WERI-Rb-1 (cell line): ENCODE measurements at places on chromosomes 3 and 15.

DNA sequence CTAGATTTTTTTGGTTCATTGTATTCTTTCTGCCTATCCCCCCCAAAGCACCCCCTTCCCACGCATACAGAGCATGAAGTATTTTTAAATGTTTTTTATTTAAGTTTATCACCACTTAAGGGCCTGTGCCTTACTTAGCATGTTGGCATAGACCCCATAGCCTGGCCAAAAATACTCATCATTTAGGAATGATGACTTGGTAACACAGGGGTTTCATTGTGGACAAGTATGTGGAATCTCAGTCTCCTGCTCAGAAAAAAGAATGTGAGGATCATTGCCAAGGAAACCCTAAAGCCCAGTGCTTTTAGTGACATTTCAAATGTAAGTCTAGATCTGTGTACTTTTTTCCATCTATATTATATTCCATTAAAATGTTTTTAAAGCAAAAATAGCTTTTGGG lies 146.3 kb downstream of the ALCAM start:
- DNase-seq, result no peak

DNA sequence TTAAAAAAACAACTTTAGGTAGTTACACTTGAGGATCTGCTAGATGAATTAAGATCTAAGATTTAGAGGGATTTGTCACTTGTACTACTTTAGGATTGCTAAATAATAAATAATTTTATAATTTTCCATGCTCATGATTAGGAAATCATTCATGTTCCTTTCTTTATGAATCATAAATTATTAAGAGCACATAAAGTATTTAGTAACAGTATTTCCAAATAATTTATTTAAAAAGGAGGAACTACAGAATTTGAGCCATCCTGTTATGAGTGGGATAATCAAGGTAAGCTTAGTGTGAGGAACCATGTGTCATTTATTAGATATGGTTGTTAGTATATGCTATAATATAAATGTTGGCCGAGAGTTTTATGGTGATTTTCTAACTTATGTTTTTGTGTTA lies 37.5 kb upstream of the C3orf38 start:
- no peak for DNase-seq

- DNase-seq, result no peak
Measured at GRCh38 chr3:48702320-48702920, 14.6 kb downstream of the IP6K2 start.

DNA sequence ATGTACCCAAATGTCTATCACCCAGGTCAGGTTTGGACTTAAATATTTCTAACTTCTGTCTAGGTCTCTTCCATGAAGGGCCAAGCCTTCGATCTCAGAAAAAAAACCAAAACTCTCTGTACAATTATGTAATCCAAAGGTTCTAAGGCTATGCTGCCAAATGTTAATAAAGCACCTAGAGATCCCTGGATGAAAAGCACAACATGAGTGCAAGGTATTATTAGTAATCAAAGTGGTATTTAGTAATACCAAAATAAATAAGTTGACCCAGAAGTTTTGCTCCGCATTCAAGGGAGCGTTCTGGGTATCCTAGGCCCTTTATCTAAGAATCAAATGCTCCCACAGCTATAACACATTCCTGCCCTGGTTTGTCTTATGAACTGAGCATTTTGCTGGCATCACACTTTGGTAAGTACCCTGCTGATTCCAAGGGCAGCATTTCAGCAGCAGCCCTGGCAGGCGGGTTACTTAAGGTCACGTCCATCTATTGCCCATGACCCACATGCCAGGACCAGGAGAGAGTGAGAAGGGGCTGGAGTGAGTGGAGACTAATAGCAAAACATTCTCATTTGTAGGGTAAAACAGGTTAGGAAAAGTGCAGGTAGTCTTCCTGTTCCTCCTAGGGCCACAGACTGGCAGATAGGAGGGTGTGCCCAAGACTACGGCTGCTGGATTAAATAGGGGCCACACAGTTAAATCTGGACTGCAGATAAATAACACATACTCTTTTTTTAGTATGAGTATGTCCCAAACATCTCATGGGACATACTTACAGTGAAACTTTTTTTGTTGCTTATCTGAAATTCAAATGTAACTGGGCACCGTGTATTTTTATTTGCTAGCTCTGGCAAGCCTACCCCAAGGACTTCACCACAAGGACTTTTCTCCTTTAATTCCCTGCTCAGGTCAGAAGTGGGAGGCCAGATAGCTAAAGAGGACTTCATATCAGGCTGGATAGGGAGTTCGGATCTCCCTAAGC lies 76.0 kb upstream of the SNRK start:
- DNase-seq, result no peak

- DNase-seq, result no peak
Measured at GRCh38 chr3:125641891-125642290, 46.6 kb upstream of the OSBPL11 start.

DNA sequence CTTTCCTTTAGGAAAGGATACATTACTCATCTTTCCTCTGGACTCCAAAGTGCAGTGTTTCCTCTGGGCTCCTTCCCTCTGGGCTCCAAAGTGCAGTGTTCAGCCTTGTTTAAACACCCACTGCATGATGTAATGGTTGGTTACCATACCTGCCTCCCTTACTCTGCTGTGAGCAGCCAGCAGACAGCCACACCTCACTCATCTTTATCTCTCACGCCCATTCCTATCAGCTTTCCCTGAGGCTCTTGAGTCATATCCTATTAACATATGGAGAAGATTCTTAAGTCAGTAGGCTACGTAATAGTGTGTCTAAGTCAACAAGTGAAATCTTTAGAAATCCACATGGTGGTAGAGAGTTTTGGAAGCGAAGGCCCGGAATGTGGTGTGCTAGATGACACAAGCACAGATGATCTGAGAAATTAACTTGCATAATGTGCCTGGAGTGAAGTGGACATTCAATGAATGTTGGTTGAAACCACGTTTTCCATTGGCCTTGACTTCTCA lies 97.2 kb upstream of the CTNNB1 start:
- DNase-seq, result no peak

DNA sequence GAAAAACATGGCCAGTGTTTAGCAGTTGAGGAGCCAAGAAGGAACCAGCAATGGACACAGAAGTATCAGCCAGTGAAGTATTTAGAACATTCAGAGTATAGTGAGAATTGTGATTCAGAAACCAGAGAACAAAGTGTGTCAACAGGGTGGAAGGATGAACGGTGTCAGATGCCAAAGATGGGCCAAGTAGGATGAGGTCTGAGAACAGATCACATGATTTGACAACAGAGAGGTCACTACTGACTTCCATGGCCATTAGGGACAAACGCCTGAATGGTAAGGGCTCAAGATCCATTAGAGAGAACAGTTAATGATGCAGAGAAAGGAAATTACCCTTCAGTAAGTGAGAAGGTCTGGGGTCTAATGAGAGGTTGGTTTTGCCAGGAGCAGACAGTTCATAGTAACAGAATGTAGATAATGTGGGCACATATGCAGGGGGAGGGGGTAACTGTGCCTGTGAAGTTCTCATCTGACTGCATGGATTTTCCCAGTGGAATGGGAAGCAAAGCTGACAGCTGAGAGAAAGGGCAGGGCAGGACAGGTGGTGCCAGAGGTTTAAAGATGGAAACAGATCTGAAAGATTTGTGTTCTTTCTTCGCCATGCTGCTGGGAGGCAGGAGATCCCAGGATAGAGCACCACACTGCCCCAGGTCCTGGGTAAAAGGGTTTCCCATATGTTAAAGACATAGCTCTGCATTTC lies 4.8 kb upstream of the ACAD9 start:
- DNase-seq, result peak; percentile 37

GRCh38 chr15:89441295-89441812 lies 55.0 kb downstream of the RHCG start:
- DNase-seq, result peak; percentile 42

DNA sequence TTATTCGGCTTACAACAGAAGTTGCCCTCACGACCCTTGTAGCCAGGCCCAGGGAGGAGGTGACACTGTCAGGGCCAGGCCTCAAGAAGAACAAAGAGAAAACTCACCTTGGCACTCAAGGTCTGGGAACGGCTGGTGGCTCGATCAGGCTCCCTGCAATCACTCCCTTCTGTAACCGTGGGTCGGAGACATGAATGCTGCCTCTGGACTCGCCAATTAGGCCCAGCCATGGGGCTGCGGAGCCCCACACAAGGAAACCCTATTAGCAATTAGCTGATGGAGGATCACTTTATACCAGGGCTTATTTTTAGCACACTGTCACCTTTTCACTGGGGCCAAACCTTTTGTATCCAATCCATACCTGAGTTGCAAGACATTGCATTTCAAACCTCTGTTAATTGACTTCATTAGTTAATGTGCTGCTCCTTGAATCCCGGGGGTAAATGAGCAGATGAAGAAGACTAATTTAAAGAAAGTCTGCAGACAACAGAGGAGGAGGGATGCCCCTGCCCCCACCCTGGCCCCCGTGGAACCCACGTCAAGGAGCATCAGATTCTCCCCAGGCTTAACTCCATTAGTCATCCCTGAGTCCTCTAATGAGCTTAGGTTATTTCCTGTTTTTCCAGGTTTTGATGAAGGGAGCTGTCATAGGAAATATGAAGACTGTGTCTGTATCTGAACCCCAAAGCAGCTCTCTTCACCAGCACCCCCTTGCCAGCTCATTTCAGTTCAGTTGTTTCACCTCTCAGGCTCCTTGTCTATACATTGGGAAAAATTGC lies 255.3 kb downstream of the RORA start:
- DNase-seq, result peak; percentile 76
